Activated naive CD4-positive, alpha-beta T cell treated with anti-CD3 and anti-CD28 coated beads, Interleukin-2, amount 50 U/mL, for 72 hours (primary cell): ENCODE measurements at places on chromosomes 4 and X.

GRCh38 chrX:49242545-49243066, 7.3 kb downstream of the CCDC22 start:
- no peak for DNase-seq

DNA sequence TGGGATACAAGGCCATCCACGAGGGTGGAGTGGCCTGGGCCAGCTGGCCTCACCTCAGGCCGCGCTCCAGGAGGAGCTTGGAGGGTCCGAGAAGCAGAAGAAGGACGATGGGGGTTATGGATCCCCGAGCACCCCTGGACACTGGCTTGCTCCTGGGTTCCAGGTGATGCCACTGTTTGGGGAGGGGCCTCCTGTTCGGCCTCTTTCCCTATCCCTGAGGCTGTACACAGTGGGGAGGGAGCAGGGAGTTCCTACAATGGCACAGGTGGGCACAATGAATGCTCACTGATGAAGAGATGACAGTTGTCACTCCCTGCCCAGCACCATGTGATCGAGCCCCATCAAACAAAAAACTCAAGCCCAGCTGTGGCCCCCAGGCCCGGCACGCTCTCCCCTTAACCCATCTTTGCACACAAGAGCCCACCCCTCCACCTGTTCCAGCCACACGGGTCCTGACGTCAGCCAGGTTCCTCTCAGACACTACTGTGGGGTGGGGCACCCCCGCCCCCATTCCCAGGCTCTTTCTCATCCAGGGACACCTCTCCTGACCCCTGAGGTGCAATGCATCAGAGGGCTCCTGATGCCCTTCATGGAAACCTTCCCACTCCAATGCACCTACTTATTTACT, 70.3 kb downstream of the WFS1 start:
- DNase-seq: no peak

DNA sequence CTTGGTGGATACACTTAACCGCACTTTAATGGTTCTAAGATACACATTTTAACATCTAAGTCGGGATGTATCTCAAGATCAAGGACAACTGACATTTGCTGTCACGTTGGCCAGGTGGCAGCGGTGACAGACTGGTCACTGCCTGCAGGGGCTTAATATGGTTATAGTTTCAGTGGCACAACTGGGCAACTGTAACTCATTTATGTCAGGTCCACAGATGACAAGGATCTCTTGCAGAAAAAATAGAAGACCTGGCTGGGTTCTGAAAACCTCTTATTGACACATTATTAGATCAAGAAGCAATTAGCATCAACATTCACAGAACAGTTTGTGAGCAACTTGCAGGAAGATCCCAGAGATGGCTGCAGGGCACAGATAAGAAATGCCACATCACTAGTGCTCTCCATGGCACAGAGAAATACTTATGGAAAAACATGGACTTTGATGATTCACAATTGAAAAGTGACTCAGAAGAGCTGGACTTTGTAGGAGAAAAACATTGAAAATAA, 99.6 kb upstream of the SORBS2 start:
- DNase-seq: no peak

- no peak for DNase-seq
Observed at GRCh38 chr4:148425327-148426110, 16.7 kb downstream of the NR3C2 start.

DNA sequence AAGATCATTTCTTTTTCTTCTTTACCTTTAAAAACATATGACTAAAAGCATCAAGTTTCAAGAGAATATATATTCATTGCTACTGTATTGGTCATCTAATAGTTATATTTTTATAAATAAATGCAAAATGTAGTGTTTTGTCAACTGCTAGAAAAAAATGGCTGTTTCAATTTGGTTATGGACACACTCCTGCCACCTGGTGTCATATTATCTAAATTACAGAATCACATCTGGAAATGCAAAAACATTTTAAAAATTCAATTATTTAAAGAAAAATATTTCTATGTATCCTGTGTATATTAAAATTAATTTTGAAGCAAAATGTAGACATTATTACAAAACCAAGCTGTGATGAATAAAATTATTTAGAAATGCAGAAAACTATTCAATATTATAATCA, 329.4 kb upstream of the PCDH18 start:
- no peak for DNase-seq

DNA sequence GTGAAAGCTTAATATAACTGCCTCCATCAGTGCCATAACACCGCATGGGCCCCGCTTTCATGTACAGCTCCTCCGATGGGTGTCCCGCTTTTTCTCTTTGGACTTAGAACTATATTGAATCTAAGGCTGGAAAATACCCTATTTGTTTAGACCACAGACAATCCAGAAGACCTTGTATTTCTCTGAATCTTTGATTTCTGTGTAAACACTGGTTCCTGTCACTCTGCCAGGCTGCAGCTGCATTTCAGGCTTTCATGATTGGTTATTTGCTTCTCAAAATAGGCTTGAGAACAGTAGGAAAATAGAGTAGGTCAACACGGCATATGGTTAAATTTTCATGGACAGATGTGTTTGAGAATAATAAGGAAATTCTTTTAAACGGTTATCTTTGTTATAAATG, 80.0 kb downstream of the NWD2 start:
- no peak for DNase-seq

DNA sequence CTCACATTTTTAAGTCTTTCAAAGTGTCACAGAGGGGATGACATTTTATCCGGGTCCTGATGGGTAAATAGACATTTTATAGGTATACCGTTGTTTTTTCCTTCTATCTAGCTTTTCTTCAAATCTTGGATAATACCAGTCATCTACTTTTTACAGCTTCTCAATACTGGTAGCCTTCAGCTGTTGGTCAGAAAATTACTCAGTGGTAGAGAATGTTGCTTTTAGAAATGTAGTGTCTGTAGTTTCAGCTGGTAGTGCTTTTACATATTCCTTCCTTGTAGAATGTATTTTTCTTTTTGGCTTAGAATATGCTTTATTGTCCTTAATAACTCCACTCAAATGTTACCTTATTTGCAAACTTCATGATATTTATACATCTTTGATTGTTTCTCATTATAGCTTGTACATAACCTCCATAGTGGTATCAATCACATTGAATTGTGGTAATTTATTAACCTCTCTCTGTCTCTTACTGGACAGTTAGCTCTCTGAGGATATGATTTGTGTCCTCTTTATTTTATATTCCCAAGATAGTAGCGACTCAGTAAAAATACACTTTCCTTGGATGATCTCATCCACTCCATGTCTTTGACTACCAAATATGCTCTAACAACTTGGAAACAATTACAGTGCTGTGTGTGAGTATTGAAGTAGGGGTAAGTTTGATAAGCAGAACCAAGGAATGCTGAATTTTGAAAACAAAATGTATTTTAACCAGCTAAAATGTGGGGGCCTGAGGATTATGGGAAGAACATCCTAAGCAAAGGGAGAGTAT, 53.8 kb downstream of the RAP1GDS1 start:
- no peak for DNase-seq

GRCh38 chr4:71497078-71497477, 158.3 kb downstream of the SLC4A4 start:
- DNase-seq: no peak

GRCh38 chrX:86146102-86146501, 2.1 kb upstream of the DACH2 start:
- DNase-seq: no peak

DNA sequence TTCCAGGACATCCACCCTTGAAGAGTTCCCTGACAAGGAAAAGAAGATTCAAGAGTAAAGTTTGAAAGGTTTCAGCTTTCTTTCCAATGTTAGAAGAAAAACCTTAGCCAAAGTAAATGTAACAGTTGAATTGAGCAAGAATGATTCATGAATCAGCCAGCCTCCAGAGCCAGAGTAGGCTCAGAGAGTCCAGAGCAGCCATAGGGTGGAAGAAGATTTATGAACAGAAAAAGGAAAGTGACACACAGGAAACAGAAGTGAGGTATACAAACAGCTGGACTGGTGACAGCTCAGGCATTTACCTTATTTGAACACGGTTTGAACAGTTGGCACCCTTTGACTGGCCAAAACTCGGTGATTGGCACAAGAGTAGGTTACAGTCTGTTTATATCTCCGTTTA, 63.2 kb downstream of the QDPR start:
- no peak for DNase-seq

- no peak for DNase-seq
Observed at GRCh38 chr4:130485371-130485770, 1389.4 kb downstream of the C4orf33 start.

GRCh38 chr4:157280673-157281072, 60.1 kb downstream of the GRIA2 start:
- no peak for DNase-seq

DNA sequence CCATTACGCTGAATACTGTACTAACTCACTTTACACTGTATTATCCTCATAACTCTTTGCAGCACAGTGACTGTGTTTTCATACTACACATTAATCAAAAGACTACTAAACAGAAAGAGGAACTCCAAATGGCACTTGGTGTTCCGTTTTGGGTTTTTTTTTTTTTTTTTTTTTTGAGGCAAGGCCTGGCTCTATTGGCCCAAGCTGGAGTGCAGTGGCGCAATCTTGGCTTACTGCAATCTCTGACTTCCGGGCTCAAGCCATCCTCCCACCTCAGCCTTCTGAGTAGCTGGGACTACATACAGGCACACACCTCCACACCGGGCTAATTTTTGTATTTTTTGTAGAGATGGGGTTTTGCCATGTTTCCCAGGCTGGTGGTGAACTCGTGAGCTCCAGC, 10.7 kb downstream of the KLHL8 start:
- no peak for DNase-seq

GRCh38 chr4:148376151-148376550, 66.1 kb downstream of the NR3C2 start:
- DNase-seq: no peak

- no peak for DNase-seq
Observed at GRCh38 chr4:107993969-107994368, 4.3 kb downstream of the HADH start.

DNA sequence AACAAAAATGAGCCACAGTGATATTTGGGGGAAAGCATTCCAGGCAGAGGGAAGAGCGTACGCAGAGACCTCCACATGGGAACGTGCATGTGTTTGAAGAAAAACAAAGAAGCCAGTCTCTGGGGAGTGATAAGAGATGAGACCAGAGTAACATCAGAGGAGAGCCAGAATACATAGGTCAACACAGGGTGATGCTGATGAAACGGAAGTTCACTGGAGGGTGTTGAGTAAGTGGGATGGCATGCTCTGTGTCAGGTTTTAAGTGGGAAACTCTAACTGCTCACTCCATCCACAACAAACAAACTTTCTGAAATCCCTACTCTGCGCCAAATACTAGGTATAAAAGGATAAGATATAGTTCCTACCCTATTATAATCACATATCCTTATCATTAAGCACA, 110.0 kb downstream of the ARHGAP6 start:
- DNase-seq: no peak

DNA sequence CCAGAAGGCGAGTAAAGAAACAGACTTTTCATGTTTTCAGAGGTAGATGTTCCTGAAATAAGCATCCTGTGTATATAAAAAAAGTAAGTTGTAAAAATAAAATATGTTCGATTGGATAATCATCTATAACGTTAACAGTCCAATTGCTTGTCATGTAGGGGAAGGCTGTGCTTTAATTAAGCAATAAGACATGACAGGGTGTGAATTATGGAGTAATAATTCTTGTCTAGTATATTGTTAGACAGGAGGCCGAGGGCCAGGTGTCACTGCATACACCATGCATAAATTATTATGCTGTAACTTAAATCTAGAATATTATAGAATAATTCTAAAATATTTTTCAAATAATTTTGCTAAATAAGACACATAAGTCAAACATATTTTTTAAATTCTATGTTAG, 494.6 kb upstream of the TENM3 start:
- DNase-seq: no peak

DNA sequence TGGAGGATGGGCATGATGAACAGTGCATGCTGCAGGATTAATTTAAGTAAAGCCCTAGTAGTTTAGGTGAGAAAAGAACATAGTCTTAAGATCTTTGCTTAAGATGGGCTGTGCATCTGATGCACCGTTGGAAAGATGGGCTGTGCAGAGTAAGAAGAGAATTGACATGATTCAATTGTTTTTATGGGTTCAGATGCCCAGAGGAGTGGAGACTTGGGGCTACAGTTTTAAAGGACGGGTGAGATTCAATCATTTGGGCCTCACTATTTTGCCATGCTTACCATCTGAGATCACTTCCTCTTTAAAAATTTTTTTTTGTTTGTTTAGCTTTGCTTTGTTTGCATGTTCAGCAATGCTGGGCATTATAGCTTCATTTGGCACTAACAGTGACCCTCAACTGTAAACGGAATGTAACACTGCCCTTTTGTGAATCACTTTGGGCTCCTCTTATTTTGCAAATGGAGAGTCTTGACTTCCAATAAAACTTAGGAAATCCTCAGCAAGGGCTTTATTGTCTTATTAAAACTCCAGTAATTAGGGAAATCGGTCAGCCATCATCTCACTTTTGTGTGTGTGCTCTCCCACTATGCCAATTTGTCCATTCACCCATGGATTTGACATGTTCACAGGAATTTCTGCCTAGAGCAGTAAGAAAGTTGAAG, 216.1 kb upstream of the TLL1 start:
- no peak for DNase-seq

DNA sequence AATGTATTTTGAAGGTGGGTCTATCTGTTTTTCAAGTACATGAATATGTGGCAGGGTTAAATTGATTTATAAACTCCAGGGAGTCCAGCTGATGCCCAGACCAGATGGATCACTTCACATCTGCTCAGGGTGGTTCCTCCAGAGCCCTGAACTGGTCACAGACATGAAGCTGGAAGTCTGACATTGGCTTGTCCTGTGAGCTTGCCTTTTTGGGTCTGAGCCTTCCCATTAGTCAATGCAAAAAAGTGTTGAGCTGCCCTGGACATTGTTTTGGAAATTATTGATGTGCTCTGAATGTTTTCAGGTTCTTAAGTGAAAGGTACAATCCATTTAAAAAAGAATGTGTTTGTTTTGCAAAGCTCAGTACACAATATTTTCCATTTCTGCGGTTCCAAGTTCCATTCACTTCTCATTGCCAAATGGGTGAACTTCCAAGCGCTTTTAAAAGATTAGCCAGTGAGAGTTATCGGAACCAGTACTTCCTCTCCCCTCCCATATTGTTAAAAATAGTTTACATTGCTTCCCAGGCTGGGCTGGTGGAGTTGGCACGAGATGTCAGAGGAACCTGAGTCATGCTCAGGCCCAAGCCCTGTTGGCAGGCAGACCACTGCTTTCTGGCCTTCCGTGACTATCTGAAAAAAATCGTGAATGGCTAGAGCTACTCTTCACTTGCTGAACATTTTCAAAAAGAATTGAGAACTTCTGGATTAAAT, 52.1 kb downstream of the PDGFRA start:
- DNase-seq: no peak
